Panc1 (cell line): ENCODE measurements at places on chromosomes 1 and 21. TPM values are rescaled to one million over a fixed set of nuclear protein-coding genes. Genes with fewer than 3 reads are reported as not detected.

- DNase-seq: no peak
Observed at GRCh38 chr1:16605532-16606505, 7.5 kb downstream of the NBPF1 start.

DNA sequence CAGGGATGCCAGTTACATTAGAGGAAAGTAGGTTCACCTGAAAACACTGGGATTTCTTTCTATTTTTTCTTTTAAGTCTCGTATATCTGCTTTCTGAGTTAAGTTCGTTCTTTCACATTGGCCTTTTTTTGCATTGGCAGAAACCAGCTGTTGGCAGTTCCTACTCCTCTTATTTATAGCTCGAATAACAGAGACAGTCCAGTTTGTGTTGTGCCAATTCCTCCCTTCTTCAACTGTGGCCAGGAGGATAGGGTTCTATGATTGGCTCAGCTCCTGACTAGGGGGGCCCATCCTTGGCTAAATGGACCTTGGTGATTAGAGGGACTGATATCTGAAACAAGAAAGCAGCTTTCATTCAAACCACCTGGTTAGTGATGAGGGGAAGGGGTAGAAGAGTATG lies 115.8 kb downstream of the RPS6KC1 start:
- DNase-seq: no peak

- DNase-seq: no peak
Observed at GRCh38 chr1:172476218-172476811, 32.4 kb upstream of the PIGC start.

DNA sequence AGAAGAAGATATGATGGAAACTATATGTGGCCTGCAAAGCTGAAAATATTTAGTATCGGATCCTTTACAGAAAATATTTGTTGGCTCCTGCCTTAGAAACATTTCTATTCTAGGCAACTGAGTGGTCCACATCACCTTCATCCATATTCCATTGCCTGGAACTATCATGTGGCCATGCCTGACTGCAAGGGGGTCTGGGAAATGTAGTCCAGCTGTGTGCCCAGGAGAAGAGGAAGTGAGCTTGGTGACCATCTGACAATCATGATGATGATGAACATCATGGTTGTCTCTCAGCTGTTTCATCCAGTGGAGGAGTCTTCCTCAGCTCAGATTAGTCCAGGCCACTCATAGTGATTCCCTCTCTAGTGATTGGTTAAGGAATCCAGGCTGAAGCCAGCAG lies 61.8 kb upstream of the IFNLR1 start:
- DNase-seq: no peak

GRCh38 chr1:29256394-29256793 lies 20.1 kb downstream of the PTPRU start:
- DNase-seq: no peak

DNA sequence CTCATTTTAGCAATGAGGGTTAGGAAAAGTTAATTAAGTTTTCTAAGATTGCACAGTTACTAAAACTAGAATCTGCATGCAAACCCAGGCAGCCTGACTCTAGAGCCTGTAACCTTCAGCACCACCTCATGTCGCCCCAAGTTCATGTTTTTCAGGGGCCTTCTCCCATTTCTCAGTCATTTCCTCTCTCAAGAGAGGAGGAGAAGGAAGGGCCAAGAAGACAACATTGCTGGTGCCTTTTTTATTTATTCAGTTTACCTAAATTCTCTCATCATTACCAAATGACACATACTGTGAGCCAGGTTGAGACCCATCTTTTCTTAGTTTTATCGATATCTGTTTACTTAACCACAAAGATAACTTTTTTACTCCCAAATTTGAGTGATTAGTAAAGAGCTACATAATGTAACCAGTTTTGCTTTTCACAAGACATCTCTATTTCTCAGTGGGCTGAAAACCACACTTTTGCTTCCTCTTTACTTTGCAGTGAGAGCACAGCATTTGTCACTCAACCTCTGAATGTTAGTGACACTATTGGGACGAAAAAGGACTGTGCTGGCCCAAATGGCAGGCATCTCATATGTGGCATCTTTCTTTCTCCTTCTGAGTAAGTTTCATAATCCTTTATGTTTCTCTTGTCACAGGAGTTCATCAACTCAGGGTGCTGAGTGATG lies at the start of gene CD101:
TSS of gene CD101 (plus strand) at position 507 of the 674 bp plus-strand sequence. CDS start at position 565, 58 bp downstream.
- DNase-seq: no peak

DNA sequence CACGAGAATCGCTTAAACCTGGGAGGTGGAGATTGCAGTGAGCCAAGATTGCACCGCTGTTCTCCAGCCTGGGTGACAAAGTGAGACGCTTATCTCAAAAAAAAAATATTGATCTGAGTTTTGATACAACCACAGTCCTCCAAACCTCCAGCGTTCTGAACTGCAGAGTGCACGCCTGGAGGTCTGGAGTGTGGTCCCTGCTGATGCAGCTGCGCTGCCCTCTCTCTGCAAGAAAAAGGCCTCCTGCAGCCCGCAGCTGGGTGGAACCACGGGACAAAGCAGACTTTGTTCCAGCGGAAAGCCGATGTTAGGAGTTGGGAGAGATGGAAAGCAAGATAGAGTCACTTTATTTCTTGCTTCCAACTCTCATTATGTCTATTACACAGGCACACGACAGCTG lies 144.9 kb upstream of the SOD1 start:
- no peak for DNase-seq

DNA sequence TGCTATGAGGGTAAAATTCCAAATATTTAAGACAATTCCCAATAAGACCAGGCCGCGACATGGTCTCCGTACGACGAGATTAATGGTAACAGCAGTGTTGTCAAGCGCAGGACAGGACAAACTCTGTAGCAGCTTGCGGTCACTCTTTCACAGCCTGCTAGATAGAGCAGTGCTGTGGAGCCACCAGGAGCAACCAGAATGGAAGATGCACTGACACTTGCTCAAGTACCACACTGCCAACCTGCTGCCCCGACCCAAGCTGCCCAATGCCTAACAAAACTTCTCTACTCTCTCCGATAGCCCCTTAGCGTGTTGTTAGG lies 636 bp downstream of the WARS2 start:
- no peak for DNase-seq

DNA sequence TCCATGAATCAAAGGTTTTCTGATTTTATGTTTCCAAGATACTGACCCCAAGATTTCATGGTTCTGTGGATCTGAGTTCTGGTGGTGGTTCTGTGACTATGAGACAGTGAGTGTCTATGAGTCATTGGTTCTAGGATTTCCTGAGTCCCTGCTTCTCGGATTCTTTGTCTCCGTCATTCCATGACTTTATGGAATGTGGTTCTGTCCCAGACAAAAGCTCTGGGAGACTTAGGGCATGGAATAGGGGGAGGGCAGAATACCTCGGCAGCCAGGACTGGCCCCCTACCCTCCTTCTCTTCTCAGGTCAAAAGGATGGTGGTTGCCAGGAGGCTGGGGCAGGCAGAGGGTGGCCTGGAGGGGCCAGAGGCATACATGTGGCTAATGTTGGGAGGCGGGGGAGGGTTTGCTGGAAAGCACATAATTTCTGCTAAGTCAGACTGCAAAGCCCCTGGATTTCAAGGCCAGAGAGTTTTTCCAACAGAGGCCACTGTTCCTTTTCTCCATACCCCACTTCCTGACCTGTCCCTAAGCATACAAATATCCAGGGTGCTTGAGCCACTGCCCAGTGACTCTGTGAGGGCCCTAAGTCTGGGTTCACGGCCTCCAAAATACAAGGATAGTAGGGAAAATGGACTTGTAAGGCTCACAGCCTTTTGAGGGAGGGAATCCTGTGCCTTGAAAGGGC lies 17.2 kb downstream of the CDCP2 start:
- no peak for DNase-seq

DNA sequence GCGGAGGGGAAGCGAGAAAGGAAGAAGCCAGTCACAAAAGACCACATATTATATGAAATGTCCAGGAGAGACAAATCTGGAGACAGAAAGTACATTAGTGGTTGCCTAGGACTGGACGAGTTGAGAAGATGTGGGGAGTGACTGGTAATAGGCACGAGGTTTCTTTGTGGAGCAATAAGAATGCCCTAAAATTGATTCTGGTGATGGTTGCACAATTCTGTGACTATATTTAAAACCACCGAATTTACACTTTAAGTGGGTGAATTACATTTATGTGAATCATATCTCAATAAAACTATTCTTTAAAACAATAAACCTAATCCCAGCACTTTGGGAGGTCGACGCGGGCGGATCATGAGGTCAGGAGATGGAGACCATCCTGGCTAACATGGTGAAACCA lies 63.1 kb downstream of the ZNF281 start:
- no peak for DNase-seq

GRCh38 chr1:27296773-27297291 lies 25.1 kb upstream of the TMEM222 start:
- no peak for DNase-seq

- no peak for DNase-seq
Observed at GRCh38 chr1:5620997-5621396, 371.2 kb downstream of the NPHP4 start.

- no peak for DNase-seq
Observed at GRCh38 chr1:30063621-30064280, 659.6 kb downstream of the MATN1 start.

- DNase-seq: no peak
Observed at GRCh38 chr21:17501107-17502006, 11.5 kb upstream of the CXADR start.

DNA sequence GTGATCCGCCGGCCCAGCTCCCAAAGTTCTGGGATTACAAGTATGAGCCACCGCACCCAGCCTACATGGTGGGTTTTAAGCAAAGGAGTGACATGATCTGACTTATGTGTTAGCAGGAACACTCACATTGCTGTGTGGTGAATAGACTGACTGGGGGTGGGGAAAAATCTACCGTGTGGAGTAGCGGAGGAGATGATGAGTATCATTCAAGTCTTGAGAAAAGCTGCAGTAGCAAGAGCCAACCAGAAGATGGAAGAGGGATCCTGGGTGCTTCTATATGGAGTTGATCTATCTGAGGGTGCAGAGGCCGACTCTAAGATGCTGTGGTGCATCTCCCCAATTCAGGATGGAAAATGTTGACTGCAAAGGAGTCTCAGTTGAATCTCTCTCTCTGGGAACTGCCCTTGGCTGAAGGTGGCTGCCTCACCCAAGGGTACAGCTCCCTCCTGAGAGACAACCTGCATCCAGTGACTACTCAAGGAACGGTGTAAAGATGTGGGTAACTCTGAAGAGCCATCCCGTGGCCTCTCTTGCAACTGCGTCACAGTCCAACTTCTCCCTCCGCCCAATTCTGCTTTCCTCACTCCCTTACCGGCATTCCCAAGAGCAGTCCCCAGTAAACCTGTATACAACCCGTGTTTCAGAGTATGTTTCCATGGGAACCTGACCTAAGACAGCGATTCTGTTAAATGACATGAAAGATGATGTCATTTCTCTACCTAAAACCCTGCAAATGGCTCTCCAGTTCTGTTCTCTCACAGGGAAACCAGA lies 7.4 kb upstream of the B3GALNT2 start:
- no peak for DNase-seq

GRCh38 chr1:150876119-150876454 lies 312 bp downstream of the ARNT start:
- no peak for DNase-seq

GRCh38 chr21:45747802-45748445 lies 104.4 kb downstream of the PCBP3 start:
- no peak for DNase-seq

DNA sequence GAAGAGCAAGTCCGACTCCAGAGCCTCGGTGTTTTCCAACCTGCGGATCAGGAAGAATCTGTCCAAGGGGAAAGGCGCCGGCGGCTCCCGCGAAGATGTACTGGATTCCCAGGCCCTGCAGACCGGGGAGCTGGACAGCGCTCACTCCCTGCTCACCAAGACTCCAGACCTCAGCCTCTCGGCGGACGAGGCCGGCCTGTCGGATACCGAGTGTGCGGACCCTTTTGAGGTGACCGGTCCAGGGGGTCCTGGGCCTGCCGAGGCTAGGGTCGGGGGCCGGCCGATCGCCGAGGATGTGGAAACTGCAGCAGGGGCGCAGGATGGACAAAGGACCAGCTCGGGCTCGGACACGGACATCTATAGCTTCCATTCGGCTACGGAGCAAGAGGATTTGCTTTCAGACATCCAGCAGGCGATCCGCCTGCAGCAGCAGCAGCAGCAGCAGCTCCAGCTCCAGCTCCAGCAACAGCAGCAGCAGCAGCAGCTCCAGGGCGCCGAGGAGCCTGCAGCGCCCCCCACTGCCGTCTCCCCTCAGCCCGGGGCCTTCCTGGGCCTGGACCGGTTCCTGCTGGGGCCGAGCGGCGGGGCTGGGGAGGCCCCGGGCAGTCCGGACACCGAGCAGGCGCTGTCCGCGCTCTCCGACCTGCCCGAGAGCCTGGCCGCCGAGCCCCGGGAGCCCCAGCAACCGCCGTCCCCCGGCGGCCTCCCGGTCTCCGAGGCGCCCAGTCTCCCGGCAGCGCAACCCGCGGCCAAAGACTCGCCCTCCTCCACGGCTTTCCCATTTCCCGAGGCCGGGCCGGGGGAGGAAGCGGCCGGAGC lies 827 bp downstream of the FMN2 start:
- no peak for DNase-seq

- DNase-seq: no peak
Observed at GRCh38 chr1:98371764-98372163, 289.8 kb upstream of the SNX7 start.

- no peak for DNase-seq
Observed at GRCh38 chr1:206766251-206766856, 4.2 kb upstream of the IL19 start.

GRCh38 chr1:26145041-26145959 lies 13.6 kb upstream of the FAM110D start:
- DNase-seq: peak; percentile 69

DNA sequence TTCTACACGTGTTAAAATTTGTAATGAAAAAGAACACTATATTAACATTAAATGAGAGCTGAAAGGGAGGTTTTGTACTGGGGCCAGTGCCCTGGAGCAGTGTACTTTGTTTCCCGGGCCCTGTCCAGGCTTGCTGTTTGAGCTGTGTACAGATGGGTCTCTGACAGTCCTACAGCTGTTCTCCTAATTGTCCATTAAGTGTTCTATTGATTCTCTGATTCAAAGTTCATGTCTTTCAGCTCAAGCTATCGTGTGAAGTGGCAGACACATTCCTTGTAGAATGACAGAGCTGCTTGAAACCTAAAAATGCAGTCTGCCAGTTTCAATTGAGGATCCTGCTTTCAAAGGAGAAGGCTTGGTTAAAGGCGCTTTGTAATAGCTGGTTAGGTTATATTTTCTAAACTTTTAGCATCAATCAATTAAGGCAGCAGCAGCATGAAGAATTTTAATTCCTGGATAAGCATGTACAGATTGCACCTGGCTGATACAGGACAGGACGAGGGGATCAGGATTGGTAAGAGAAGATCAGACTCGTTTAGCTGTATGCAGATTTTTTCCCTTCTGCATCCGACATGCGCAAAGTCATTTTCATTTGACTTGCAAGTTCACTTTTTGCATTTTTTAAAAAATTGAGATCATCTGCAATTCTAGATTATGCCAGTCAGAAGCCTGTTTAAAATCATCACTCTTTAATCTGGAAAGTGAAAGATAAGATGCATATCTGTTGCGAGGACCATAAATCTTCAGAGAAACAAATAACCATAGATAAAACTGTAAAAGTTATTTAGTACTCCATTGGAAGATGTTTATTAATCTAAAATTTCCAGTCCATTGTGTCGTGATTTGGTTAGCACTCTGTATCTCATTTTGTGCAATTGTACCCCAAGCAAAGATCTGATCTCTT lies 98.5 kb downstream of the ATG4C start:
- no peak for DNase-seq

The CCDC17 gene
- total RNA-seq: 2.2 TPM

The AIRE gene
- not detected for total RNA-seq

The ZZZ3 gene
- 52.6 TPM for total RNA-seq

The TCP10L gene
- total RNA-seq: 0.57 TPM

The SLAMF9 gene
- not detected for total RNA-seq
